A549 treated with RU486 at 1 μM for 4 hours (cell line): ENCODE measurements at places on chromosomes 11 and 22. TPM values are rescaled to one million over a fixed set of nuclear protein-coding genes. Genes with fewer than 3 reads are reported as not detected.

SCGB1D2 gene
- not detected in 5 replicates for total RNA-seq

HSPB2 gene
- not detected in 5 replicates for total RNA-seq

ST14 gene
- 0.07 to 0.56 TPM (median 0.13 TPM) in 5 replicates for total RNA-seq

MAP6 gene
- total RNA-seq: 1.5 to 2.0 TPM (median 1.7 TPM) in 5 replicates

MAJIN gene
- not detected in 5 replicates for total RNA-seq

CAPN5 gene
- total RNA-seq: 6.4 to 10.0 TPM (median 7.2 TPM) in 5 replicates

MPEG1 gene
- not detected in 5 replicates for total RNA-seq

ZNF280B gene
- 1.1 to 1.7 TPM (median 1.6 TPM) in 5 replicates for total RNA-seq

GLYATL2 gene
- not detected in 5 replicates for total RNA-seq

ISX gene
- not detected in 5 replicates for total RNA-seq

SOX10 gene
- total RNA-seq: not detected in 5 replicates

ELP4 gene
- total RNA-seq: 6.7 to 9.6 TPM (median 6.9 TPM) in 5 replicates

OR51E2 gene
- total RNA-seq: not detected in 5 replicates

NTM gene
- not detected in 5 replicates for total RNA-seq

SCGB1C1 gene
- not detected in 5 replicates for total RNA-seq

OR51F1 gene
- total RNA-seq: not detected in 5 replicates

RAG2 gene
- total RNA-seq: not detected in 5 replicates

GDPD5 gene
- 7.0 to 13.1 TPM (median 10.9 TPM) in 5 replicates for total RNA-seq

FIBIN gene
- total RNA-seq: not detected in 5 replicates

TRPC6 gene
- total RNA-seq: 0.94 to 1.4 TPM (median 1.1 TPM) in 5 replicates

RBMXL2 gene
- total RNA-seq: not detected in 5 replicates

KCTD17 gene
- 20.8 to 26.1 TPM (median 23.2 TPM) in 5 replicates for total RNA-seq

MS4A1 gene
- not detected in 5 replicates for total RNA-seq

TMA7B gene
- not detected in 5 replicates for total RNA-seq

OR4C16 gene
- total RNA-seq: not detected in 5 replicates

SERPING1 gene
- total RNA-seq: 0.27 to 1.7 TPM (median 0.38 TPM) in 5 replicates

CCDC116 gene
- total RNA-seq: 0.06 to 0.12 TPM (median 0.10 TPM) in 3 of 5 replicates, not detected in the others

BBOX1 gene
- 0.06 to 0.09 TPM in 2 of 5 replicates, not detected in the others for total RNA-seq

PHOX2A gene
- not detected in 5 replicates for total RNA-seq

DDX25 gene
- 0.10 TPM in 1 of 5 replicates, not detected in the others for total RNA-seq

DESI1 gene
- 14.7 to 18.0 TPM (median 16.1 TPM) in 5 replicates for total RNA-seq

XKR3 gene
- total RNA-seq: not detected in 5 replicates

PNPLA5 gene
- 0.07 TPM in 1 of 5 replicates, not detected in the others for total RNA-seq

SHISAL1 gene
- total RNA-seq: 5.6 to 7.0 TPM (median 6.4 TPM) in 5 replicates

SIPA1 gene
- 9.2 to 21.6 TPM (median 19.1 TPM) in 5 replicates for total RNA-seq

BRSK2 gene
- total RNA-seq: 5.1 to 8.3 TPM (median 6.4 TPM) in 5 replicates

SLC17A6 gene
- not detected in 5 replicates for total RNA-seq

OR51B4 gene
- total RNA-seq: not detected in 5 replicates

PDE2A gene
- 0.99 to 2.3 TPM (median 1.3 TPM) in 5 replicates for total RNA-seq

MEI1 gene
- total RNA-seq: 0.08 TPM in 1 of 5 replicates, not detected in the others

OR51B5 gene
- total RNA-seq: 0.07 to 0.09 TPM in 2 of 5 replicates, not detected in the others

CDHR5 gene
- 0.05 to 0.14 TPM in 2 of 5 replicates, not detected in the others for total RNA-seq
